ENCODE measurements at places on chromosomes 7 and 10.
A peak's percentile ranks its signal among the peaks of the same experiment; 100 is the strongest.

GRCh38 chr7:142871260-142872105 is 14.1 kb downstream of the TRPV6 start:
- no peak for DNase-seq

DNA sequence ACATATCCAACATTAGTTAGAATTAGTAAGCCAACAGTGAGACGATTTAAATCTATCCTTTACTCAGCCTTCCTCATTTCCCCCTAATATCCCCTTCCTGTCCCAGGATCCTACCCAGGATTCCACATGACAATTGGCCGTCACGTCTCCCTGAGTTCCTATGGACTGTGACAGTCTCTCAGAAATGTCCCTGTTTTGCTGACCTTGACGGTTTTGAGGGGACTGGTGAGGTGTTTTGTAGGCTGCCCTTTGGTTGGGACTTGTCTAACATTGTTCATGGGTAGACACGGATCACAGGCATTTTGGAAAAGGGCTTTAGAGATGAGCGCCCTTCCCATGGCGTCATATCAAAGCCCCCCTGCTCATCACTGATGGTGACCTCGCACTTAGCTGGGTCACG is 162.8 kb downstream of the ZMYND11 start:
- DNase-seq = no peak

DNA sequence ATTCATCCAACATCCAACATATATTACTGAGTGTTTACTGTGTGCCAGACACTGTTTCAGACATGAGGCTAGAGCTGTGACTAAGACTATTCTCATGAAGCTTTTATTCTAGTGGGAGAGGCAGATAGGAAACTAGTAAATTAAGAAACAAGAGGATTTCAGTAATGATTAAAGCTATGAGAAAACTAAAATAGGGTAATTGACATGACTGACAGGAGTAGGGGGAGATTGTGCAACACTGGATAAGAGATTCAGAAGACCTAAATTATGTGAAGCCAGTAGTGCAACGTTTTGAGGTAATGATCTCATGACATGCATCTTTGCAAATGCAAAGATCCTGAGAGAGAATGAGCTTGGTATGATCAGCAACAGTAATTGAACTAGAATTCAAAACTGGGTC is 48.6 kb upstream of the MKLN1 start:
- DNase-seq = no peak

- no peak for DNase-seq
Observed at GRCh38 chr10:71970869-71971268, 6.7 kb downstream of the CHST3 start.

DNA sequence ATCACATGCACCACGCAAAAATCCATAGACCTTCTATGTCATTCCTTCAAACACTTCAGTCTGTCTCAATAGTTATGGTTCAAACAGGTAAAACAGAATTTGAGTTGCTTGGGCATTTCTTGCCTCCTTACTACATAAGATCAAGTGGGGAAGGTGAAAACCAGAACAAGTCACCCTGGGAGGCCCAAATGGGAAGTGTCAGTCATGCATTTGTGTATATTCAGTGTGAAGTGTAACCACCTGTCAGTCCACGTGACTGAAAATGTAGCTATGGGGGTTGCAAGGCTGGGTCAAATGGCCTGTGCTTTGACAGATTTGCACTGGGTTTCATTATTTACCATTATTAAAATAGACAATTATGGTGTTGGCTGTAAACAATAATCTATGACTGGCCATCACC is 176.6 kb upstream of the VIPR2 start:
- no peak for DNase-seq

GRCh38 chr7:115789901-115790300 is 240.7 kb downstream of the TFEC start:
- no peak for DNase-seq

- peak; percentile 24 for DNase-seq
Observed at GRCh38 chr7:49763791-49764190, 9.6 kb upstream of the VWC2 start.

GRCh38 chr7:17326378-17326777 is 27.9 kb downstream of the AHR start:
- no peak for DNase-seq

GRCh38 chr7:96069401-96069800 is 252.5 kb downstream of the SLC25A13 start:
- DNase-seq = no peak

- DNase-seq = no peak
Observed at GRCh38 chr7:21300692-21301091, 127.2 kb upstream of the SP4 start.

- DNase-seq = no peak
Observed at GRCh38 chr10:104510644-104511043, 130.4 kb upstream of the SORCS3 start.

DNA sequence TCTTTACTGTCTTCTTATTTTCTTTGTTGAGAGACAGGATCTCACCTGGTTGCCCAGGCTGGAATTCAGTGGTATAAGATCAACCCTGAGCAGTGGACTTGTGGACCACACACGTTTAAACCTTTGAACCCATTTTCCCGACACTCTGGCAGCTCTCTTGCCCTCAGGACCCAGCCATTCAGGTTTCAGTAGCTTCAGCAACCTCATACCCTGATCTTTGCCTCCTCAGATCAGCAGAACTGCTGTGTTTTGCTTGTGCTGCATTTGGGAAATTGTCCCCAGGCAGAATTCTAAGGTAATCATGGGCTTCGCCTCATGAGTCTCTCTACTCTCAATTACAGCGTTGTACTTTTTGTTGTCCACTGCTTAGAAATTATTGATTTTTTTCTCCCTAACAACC is 317.6 kb upstream of the KIAA1217 start:
- no peak for DNase-seq

- no peak for DNase-seq
Observed at GRCh38 chr7:118029826-118030422, 154.0 kb upstream of the LSM8 start.

- DNase-seq = no peak
Observed at GRCh38 chr10:813286-813685, 118.2 kb downstream of the LARP4B start.

DNA sequence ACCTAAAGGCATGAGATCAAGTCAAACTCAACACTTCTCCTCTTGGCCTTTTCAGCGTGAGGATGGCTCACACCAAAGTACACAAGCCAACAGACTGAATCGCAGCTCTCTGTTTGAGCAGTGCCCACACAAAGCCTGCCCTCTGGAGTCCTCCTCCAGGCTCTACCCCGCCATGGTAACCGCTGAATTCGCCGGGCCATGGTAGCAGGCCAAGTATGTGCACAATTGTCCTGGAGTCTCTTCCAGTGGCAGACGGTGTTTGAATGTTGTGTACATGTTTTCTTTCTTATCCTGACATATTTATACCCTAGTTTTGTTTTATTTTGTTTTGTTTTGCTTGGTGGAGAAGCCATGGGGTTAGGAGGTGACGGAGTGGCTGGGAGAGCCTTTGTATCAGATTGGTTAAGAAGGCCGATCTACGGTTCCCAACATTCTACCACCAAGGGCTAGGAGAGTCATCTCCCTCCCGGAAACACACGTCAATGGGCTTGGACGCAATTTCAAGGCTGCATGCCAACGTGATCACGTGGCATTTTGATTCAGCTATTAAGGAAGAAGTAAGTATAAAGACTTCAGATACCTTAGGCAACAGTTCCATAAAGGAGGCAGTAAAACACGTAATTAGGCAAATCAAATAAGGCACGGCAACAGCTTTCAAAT is 12.1 kb upstream of the SHH start:
- no peak for DNase-seq

DNA sequence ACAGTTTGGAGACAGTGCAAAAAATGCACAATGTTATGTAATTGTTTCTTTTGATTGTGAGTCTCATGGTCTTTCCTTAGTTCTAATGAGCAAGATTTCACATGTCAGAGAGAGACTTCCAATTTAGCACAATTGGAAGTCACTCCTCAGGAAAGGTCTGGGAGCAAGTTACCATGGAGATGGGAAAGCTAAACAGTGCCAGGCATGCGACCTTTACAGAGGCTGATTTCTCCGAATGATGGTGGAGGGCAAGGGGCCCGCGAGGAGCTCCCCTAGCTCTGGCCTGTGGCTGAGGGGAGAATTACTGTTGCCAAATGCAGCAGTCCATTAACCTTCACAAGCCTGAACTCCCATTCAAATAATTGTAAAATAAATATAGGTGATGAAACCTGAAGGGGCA is 59.3 kb downstream of the CDCA7L start:
- DNase-seq = no peak

GRCh38 chr7:150685219-150686029 is at the start of gene GIMAP2:
Gene GIMAP2, plus strand, starts transcription at chr7:150685706. Its CDS starts 1,354 bp downstream, at chr7:150687060.
- DNase-seq = peak; percentile 66

DNA sequence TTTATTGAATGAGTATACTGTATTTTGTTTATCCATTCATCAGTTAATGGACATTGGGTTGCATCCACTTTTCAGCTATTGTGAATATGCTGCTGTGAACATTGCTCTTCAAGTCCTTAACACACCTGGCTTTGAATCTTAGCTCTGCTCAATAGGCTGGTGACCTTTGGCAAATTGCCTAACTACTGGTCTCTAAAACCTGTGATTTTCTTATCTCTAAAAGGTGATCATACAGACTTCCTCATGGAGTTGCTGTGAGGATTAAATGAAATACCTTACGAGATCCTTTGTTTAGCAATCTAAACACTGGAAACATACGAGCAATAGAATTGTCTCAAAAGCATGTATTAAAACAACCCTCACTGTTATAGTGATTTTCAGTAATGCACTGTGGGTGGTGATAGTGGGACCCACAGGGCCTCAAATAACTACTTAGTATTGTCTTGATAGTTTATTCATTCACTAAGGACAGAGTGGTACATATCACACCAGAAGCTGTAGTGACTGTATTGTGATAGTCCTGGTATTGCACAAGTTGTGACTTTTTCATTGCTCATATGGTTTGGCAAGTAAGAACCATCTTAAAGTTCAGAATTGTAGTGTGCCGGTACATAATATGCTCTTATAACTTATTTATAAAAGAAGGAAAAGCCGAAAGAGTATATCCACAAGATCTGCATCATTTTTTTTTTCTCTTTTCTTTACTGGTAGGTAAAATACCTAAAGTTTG is 257.6 kb downstream of the EXOC4 start:
- DNase-seq = no peak

DNA sequence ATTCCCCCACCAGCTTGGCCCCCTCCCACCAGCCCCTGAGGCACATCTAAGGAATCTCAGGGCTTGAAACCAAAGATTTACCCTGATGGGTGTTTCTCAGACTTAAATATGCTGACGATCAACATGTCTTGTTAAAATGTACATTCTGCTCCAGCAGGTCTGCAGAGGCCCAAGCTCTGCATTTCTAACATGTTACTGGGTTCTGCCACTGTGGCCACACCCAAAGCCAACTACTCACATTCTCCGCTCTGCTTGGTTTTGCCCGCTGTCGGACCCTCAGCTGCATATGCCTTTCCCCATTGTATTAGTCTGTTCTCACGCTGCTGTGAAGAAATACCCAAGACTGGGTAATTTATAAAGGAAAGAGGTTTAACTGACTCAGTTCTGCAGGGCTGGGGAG is 8.9 kb downstream of the PIP4K2A start:
- no peak for DNase-seq

- DNase-seq = no peak
Observed at GRCh38 chr10:78974617-78975317, 94.0 kb upstream of the ZMIZ1 start.

DNA sequence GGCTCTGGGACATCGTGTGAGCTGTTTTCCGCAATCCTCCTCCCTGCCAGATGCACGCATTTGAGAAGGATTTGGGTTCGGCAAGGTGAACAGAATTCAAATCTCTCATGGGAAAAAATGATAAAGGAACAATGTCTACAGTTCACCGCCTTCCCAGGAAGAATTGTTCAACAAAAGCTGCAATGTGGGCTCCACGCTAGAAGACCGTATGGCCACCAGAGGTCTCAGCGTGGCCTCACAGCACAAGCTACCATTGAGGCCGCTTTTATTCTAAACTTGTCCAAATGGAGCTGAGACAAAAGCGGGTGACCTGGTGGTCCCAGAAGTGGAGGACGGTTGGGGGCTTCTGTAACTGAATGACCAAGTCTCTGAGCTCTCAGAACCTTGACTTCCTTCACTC is 733.1 kb downstream of the PARD3 start:
- no peak for DNase-seq

- no peak for DNase-seq
Observed at GRCh38 chr10:99582255-99582770, 37.9 kb downstream of the SLC25A28 start.

DNA sequence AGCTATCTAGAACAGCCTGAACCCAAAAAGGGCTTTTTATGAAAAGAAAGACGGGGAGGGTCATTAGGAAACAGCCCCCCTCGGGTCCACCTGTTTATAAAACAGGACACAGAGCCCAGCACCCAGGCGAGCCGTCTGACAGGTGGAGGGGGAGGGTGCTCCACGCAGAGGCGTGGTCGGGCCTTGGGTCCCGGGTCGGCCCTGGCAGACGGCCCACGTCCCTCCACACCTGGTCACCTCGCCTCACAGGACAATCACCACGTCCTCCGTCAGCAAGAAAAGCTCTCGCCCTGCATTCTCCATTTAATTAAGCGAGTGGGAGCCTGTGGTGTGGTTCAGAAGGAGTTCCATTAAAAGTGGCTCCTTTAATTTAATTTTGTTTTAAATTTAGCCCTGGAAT is 42.3 kb upstream of the FOXL3 start:
- DNase-seq = no peak

- DNase-seq = no peak
Observed at GRCh38 chr7:36283181-36283580, 106.5 kb upstream of the ANLN start.

DNA sequence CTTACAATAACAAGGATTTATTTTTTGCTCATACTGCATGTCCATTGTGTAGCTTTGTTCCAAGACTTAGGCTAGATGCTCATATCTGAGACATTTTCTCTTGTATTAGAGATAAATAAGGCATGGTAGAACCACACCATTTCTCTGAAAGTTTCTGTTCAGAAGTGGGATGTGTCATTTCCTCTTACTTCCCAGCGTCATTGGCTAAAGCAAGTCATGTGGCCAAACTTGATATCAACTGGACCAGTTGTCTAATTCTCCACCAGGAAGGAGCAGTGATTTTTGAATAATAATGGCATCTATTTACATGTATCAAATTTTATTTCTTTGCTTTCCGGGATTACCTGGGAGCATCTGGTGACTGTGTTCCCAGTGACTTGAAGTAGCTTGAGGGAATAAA is 38.3 kb downstream of the AHCYL2 start:
- DNase-seq = no peak

DNA sequence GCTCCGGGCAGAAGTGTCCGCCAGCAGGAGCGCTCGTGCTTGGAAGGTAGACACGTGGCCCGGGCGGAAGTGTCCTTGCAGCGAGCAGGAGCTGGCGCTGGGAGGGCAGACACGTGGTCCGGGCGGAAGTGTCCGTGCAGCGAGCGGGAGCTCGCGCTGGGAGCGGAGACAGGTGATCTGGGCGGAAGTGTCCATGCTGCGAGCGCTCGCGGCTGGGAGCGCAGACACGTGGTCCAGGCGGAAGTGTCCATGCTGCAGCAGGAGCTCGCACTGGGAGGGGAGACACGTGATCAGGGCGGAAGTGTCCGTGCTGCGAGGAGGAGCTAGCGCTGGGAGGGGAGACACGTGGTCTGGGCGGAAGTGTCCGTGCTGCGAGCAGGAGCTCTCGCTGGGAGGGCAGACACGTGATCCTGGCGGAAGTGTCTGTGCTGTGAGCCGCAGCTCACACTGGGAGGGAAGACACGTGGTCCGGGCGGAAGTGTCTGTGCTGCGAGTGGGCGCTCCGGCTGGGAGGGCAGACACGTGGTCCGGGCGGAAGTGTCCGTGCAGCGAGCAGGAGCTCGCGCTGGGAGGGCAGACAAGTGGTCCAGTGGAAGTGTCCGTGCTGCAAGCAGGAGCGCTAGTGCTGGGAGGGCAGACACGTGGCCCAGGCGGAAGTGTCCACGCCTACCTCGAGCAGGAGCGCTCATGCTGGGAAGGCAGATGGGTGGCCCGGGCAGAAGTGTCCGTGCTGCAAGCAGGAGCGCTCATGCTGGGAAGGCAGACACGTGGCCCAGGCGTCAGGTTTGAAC is 41.1 kb upstream of the PRKAR1B start:
- no peak for DNase-seq
